B cell (primary cell): ENCODE measurements at places on chromosomes 1 and 21. TPM values are rescaled to one million over a fixed set of nuclear protein-coding genes. Genes with fewer than 3 reads are reported as not detected.

The SERTAD4 gene
- not detected in 2 replicates for total RNA-seq

The EEIG2 gene
- total RNA-seq, result 11.7 and 13.6 TPM in 2 replicates

The PRDM16 gene
- 0.12 and 0.22 TPM in 2 replicates for total RNA-seq

- no peak overlapping the region for H3K4me3 ChIP-seq
- no peak overlapping the region for H3K27ac ChIP-seq
- no peaks in the 10 kb centered on the region for H3K27me3 ChIP-seq
- DNase-seq, result no peak
- H3K4me1 ChIP-seq, result no peaks in the 10 kb centered on the region
Observed at GRCh38 chr1:109712321-109712864, 342 bp downstream of the GSTM5 start.

The KRTAP19-1 gene
- total RNA-seq, result not detected in 2 replicates

DNA sequence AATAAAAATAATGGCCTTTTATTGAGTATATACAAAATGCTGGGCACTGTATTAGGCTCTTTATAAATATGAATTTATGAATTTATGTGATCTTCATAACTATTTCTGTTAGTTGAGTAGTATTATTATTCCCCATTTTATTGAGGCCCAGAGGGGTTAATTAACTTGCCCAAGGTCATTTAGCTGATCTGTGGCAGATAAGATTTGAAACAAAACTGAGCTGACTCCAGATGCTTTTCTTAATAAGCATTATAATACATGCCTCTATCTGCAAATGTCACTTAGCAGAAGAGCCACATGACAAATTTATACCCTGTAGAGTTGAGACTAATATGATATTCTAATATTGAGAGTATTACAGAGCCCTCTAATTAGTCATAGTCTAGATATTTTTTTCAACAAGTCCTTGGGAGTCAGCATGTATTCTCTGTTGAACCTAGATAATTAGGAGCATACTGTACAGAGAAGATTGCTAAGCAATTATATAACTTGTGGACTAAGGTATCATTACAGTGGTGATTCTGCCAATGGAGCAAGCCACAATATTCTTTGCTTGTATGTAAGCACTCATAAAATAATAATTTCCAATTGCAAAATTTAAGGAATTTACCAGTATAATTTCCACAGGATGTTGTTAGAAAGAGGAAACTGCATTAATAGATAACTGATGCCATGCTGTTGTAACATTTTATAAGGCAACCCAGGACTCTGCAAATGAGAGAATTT is 112.0 kb downstream of the LRRC40 start:
- H3K27me3 ChIP-seq, result no peaks in the 10 kb centered on the region
- H3K36me3 ChIP-seq, result no peaks in the 10 kb centered on the region
- H3K27ac ChIP-seq, result no peak overlapping the region

DNA sequence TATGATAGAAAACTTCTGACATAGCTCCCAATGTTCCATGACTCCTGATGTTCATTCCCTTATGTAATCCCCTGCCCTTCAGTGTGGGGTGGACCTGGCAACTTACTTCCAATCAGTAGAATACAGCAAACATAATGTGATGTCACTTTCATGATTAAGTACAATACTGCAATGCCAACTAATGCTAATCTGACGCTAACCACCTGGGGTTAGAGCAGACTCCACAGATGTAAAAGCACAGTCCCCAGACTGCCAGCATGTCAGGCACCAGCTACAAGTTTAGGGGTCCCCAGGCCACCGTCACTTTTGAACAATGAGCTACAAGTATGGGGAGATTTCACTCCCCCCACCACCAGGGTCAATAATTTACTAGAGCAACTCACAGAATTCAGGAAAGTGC is 32.3 kb upstream of the FBXO28 start:
- no peaks in the 10 kb centered on the region for H3K4me1 ChIP-seq
- no peak overlapping the region for H3K4me3 ChIP-seq
- no peaks in the 10 kb centered on the region for H3K36me3 ChIP-seq
- H3K27me3 ChIP-seq, result no peaks in the 10 kb centered on the region
- no peak overlapping the region for H3K27ac ChIP-seq
